ENCODE measurements at places on chromosomes 2 and 18. TPM values are rescaled to one million over a fixed set of nuclear protein-coding genes. Genes with fewer than 3 reads are reported as not detected.

Gene CYP27C1
- not detected for total RNA-seq

Gene NEU2
- total RNA-seq: not detected

Gene TXNDC9
- total RNA-seq: 36.2 TPM

Gene RAPH1
- total RNA-seq: 4.6 TPM

Gene LCT
- 0.53 TPM for total RNA-seq

Gene REG3G
- total RNA-seq: not detected

Gene IL1RL1
- 10.7 TPM for total RNA-seq

Gene RBFA
- 48.4 TPM for total RNA-seq

Gene IL37
- total RNA-seq: not detected

Gene ZC3H15
- total RNA-seq: 94.5 TPM

Gene MGAT4A
- 44.6 TPM for total RNA-seq

Gene IL1RN
- 15.9 TPM for total RNA-seq

Gene POTEJ
- not detected for total RNA-seq

Gene CXCR4
- total RNA-seq: 140 TPM

Gene CLEC4F
- not detected for total RNA-seq

Gene RSAD2
- total RNA-seq: 2.2 TPM

Gene SP5
- total RNA-seq: 0.32 TPM

Gene SP140
- total RNA-seq: 316 TPM

Gene CGREF1
- total RNA-seq: 9.0 TPM

Gene STEAP3
- total RNA-seq: 0.78 TPM

Measured in activated T-helper 2 cell treated with anti-CD3 and anti-CD28 coated beads, Interferon-gamma antibody, Interleukin-2, Interleukin-4, amounts not matched to agents 10 μg/mL and 5 μg/mL and 100 μg/mL, durations not matched to agents 14 hours and 24 hours and 36 hours (primary cell).